ENCODE measurements at places on chromosomes 5 and 9. TPM values are rescaled to one million over a fixed set of nuclear protein-coding genes. Genes with fewer than 3 reads are reported as not detected.

GRCh38 chr5:150486402-150487198 lies 21.3 kb upstream of the NDST1 start:
- peaks cover 40% of the 10 kb centered on the region for H3K4me1 ChIP-seq
- H3K27me3 ChIP-seq, result no peaks in the 10 kb centered on the region
- peak; percentile 48 for DNase-seq
- peak overlapping the region; percentile 100 for H3K27ac ChIP-seq
- peak overlapping the region; percentile 99 for H3K4me3 ChIP-seq
- H3K36me3 ChIP-seq, result peaks cover under 1% of the 10 kb centered on the region

DND1 gene
- polyA plus RNA-seq, result 0.67 TPM

SETX gene
- polyA plus RNA-seq, result 11.3 TPM

SH3PXD2B gene
- polyA plus RNA-seq, result 15.0 TPM

PCDHB11 gene
- 0.05 TPM for polyA plus RNA-seq

DNA sequence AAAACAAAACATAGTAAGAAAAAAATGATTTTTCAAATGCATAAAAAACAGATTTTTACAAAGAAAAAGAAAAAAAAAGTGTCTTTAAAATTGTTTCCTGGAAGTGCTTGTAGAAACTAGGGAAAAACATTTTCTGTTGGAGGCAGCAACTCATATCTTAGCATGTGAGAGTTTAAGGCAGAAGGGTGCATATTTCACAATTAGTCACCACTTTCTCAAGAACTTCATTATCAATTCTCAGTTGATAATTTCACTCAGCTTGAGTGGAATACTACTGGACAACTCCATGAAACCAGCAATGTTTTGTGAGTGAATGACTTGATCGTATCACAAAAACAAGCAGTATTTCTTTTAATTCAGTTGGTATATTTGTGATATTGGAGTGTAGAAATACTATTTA lies 508.3 kb upstream of the DAB2 start:
- H3K27me3 ChIP-seq, result peaks cover 3% of the 10 kb centered on the region
- H3K27ac ChIP-seq, result no peak overlapping the region
- no peaks in the 10 kb centered on the region for H3K4me1 ChIP-seq

SIMC1 gene
- 11.7 TPM for polyA plus RNA-seq

DNA sequence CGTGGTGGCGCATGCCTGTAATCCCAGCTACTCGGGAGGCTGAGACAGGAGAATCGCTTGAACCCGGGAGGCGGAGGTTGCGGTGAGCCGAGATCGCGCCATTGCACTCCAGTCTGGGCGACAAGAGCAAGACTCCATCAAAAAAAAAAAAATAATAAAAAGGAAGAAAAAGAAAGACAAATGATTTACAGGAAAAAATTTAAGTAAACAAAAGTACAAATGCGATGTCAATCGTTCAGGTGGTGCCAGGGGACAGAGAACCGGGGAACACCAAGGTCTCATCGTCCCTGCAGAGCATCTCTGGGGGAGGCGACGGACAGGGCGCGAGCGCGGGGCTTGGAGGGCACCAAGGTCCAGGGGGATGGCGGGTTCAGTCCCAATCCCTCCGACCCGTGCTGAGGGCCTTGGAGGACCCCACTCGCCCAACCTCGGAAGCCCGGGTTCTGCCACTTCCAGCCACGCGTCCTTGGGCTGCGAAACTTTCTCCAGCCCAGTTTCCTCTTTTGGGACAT lies 607 bp upstream of the HNRNPAB start:
- no peaks in the 10 kb centered on the region for H3K27me3 ChIP-seq
- DNase-seq, result no peak
- peaks cover 11% of the 10 kb centered on the region for H3K4me1 ChIP-seq
- peak overlapping the region; percentile 61 for H3K4me3 ChIP-seq
- H3K27ac ChIP-seq, result peak overlapping the region; percentile 42

LRRTM2 gene
- polyA plus RNA-seq, result 0.39 TPM

DNA sequence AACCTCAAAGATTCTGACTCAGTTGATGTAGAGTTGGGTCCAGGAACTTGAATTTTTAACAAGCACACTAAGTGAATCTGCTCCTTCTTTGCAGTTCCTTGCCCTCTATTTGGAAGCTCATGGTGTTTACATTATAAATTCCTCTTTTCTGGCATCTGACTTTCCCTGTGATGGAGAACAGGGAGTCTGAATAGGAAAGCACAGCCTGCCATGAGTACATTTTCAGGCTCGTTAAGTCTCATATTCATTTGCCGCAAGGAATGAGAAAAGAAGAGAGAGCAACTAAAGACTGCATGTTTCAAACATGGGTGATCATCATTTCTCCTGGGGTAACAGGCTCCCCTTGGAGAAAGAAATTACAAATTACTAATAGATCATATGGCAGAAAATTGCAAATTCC lies 468.1 kb upstream of the DMAC1 start:
- H3K4me3 ChIP-seq, result no peak overlapping the region
- DNase-seq, result no peak
- no peak overlapping the region for H3K27ac ChIP-seq
- no peaks in the 10 kb centered on the region for H3K36me3 ChIP-seq
- no peaks in the 10 kb centered on the region for H3K4me1 ChIP-seq
- H3K27me3 ChIP-seq, result no peaks in the 10 kb centered on the region

DNA sequence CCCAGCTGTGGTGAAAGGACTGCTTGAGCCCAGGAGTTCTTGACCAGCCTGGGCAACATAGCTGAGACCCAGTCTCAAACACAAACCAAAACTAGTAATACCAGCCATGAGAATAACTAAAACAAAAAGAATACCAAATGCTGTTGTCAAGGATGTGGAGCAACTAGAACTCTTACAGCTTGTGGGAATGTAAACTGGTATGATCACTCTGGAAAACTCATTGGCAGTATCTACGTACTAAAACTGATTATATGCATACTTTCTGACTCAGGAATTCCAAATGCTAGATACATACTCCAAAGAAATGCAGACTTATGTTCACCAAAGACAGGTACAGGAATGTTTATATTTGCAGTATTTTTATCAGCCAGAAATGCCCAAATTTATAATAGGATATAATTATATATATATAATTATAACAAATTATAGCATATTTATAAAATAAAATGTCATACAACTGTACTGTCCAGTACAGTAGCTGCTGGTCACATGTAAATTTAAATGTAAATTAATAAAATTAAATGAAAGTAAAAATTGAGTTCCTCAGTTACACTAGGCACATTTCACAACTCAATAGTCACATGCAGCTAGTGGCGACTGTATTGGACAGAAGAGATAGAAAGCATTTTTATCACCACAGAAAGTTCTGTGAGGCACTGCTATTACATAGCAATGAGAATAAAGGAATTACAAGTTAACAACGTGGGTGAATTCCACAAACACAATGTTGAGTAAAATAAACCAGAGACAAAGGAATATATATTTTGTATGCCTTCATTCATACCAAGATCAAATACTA lies 118.5 kb downstream of the GNAQ start:
- peaks cover 2% of the 10 kb centered on the region for H3K36me3 ChIP-seq
- peak; percentile 37 for DNase-seq

AMBP gene
- polyA plus RNA-seq, result not detected

CCDC183 gene
- polyA plus RNA-seq, result 0.29 TPM

GRCh38 chr9:37978983-37979382 lies 75.1 kb upstream of the SLC25A51 start:
- peaks cover 14% of the 10 kb centered on the region for H3K36me3 ChIP-seq
- H3K27me3 ChIP-seq, result no peaks in the 10 kb centered on the region
- no peak for DNase-seq
- no peak overlapping the region for H3K4me3 ChIP-seq
- peak overlapping the region; percentile 63 for H3K27ac ChIP-seq
- peaks cover 15% of the 10 kb centered on the region for H3K4me1 ChIP-seq

GRCh38 chr5:24998641-24999040 lies 353.9 kb upstream of the CDH10 start:
- H3K4me1 ChIP-seq, result no peaks in the 10 kb centered on the region
- no peaks in the 10 kb centered on the region for H3K36me3 ChIP-seq
- DNase-seq, result no peak
- H3K27me3 ChIP-seq, result no peaks in the 10 kb centered on the region
- no peak overlapping the region for H3K27ac ChIP-seq

DNA sequence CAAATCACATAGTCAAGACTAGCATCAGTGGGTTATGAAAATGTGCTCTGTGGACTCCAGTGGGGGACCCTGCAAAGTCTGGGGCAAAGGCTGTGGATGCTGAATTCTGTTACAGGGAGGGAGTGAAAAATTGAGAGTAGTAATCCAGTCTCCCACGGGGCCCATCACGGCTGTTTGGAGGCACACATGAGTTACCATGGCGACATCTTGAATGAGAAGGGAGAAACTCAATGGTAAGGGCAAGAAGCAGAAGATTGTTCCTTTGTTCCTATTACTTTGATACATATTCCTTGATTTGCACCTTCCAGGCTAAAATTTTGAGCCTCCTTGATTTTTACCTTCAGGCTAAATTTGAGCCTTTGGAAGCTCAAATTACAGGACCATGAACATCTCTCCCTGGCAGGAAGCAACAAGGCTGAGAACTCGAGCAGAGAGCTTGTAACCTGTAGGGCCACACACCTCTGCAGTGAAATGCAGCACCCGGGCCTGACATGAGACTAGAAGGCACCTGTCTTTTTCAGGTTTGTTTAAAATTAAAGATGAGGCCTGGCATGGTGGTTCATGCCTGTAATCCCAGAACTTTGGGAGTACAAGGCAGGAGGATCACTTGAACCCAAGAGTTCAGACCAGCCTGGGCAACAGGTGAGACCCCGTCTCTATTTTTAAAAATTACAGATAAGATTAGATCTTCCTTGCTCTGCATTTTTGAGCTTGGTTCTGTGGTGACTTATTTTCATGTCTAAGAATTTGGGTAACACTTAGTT lies 31.0 kb upstream of the ZFR start:
- DNase-seq, result no peak
- no peaks in the 10 kb centered on the region for H3K4me1 ChIP-seq
- no peak overlapping the region for H3K4me3 ChIP-seq
- H3K36me3 ChIP-seq, result no peaks in the 10 kb centered on the region
- no peak overlapping the region for H3K27ac ChIP-seq

DNA sequence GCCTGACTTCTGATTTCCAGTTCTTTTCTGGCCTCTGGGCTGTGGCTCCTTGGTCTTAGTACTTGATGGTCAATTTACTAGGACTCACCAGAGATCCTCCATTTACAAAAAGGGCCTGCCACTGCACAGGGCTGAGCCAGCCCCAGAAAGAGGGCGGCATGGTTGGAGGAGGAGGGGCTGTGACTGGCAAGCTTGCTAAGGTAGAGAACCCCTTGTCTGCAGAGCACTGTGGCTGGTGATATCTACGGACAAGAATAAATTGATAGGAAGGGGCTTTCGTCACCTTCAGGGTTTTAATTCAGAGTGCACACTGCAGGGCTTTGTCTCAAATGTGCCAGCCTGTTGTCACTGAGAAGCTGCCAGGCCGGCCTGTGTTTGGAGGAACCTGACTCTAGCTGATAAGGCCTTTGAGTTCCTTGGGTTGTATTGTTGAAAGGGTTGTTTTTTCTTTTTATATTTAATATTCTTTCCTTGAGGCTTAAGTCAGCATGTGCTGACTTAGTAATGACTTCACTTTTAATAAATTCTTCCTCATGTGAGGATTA lies 15.1 kb downstream of the SLC22A5 start:
- no peaks in the 10 kb centered on the region for H3K27me3 ChIP-seq
- H3K27ac ChIP-seq, result no peak overlapping the region
- H3K36me3 ChIP-seq, result no peaks in the 10 kb centered on the region
- peaks cover 26% of the 10 kb centered on the region for H3K4me1 ChIP-seq
- no peak overlapping the region for H3K4me3 ChIP-seq

FOXI1 gene
- polyA plus RNA-seq, result not detected

HTR4 gene
- not detected for polyA plus RNA-seq

CNTNAP3 gene
- 1.2 TPM for polyA plus RNA-seq

GRCh38 chr9:130669965-130670364 lies 5.6 kb downstream of the PRDM12 start:
- no peak overlapping the region for H3K27ac ChIP-seq
- no peaks in the 10 kb centered on the region for H3K36me3 ChIP-seq
- peaks cover 39% of the 10 kb centered on the region for H3K27me3 ChIP-seq
- H3K4me1 ChIP-seq, result no peaks in the 10 kb centered on the region
- H3K4me3 ChIP-seq, result no peak overlapping the region
- no peak for DNase-seq

DNA sequence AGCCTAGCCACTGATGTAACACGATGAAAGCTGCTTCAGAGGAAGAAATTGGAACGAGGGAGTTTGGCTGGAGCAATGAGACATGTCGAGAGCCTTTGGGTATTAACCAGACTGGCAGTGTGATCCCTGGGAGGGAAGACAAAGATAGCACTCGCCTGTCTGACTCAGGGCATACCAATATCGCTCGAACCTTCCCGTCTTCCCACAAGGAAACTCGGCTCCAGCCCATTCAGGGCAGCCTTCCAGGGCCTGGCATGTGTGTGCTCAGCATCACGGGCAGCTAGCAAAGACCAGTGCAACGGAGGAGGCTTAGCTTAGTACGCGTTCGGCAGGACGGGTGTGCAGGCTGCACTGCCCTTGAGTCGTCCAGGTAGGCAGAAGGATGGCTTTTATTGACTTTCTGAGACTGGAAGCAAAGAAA lies 356.9 kb upstream of the WWC1 start:
- H3K27ac ChIP-seq, result no peak overlapping the region
- no peaks in the 10 kb centered on the region for H3K27me3 ChIP-seq
- H3K4me3 ChIP-seq, result no peak overlapping the region
- DNase-seq, result no peak

DNA sequence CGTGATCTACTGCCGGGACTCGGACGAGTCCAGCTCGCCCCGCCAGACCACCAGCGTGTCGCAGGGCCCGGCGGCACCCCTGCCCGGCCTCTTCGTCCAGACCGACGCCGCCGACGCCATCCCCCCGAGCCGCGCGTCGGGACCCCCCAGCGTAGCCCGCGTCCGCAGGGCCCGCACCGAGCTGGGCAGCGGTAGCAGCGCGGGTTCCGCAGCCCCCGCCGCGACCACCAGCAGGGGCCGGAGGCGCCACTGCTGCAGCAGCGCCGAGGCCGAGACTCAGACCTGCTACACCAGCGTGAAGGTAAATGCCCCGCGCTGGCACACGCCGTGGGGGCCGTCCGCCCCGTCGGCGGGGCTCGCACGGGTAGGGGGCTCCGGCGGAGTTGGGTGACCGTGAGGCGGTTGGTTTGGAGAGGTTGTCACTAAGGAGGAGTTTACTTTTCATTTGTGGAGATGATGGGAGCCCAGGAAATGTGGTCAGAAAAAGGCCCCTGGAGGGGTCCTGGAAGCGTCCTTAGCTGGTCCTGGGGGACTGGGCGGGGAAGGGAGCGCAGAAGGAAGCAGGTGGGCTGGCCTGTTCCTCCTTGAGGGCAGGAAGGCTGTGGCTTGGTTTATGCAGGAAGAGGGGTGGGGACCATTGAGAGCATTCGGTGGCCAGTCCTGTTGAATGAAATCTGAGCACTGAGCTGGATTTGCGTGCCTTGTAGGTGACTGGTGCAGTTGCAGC lies 647 bp downstream of the PDE8B start:
- H3K27ac ChIP-seq, result no peak overlapping the region
- H3K36me3 ChIP-seq, result no peaks in the 10 kb centered on the region
- peak overlapping the region; percentile 51 for H3K4me3 ChIP-seq
- H3K4me1 ChIP-seq, result no peaks in the 10 kb centered on the region
- no peak for DNase-seq
